Suprapubic skin (tissue), 4 donors: ENCODE measurements at places on chromosomes 7 and 10. TPM values are rescaled to one million over a fixed set of nuclear protein-coding genes. Genes with fewer than 3 reads are reported as not detected.

DNA sequence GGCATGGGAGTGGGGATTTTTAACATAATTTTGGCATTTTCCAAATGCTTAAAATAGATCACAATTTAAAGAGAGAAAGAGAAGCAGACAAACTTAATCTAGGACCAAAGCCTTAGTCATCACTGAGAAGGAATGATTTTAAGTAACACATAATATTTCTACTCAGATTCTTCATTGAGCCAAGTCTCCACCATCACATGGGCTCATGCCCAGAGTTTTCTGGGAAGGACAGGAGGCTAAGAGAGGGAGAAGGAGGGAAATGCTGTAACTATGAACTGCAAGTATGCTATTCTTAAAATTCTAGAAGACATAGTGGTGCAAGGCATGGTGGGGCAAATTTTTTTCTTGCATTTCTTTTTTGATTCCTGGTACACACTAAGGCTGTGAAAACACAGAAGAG lies 23.8 kb upstream of the UBE2D1 start:
- H3K4me3 ChIP-seq = no peak overlapping the region
- no peaks in the 10 kb centered on the region for H3K36me3 ChIP-seq
- DNase-seq = no peak
- H3K27ac ChIP-seq = no peak overlapping the region
- H3K27me3 ChIP-seq = peaks cover 2% of the 10 kb centered on the region
- H3K4me1 ChIP-seq = no peaks in the 10 kb centered on the region

STEAP1 gene
- 1.7 TPM for total RNA-seq

TACR2 gene
- 0.73 TPM for total RNA-seq

GALNT11 gene
- total RNA-seq = 43.4 TPM

- no peak overlapping the region for H3K27ac ChIP-seq
- no peaks in the 10 kb centered on the region for H3K4me1 ChIP-seq
- H3K27me3 ChIP-seq = no peaks in the 10 kb centered on the region
- no peak overlapping the region for H3K4me3 ChIP-seq
- DNase-seq = no peak
- H3K36me3 ChIP-seq = no peaks in the 10 kb centered on the region
Measured at GRCh38 chr7:144018065-144018464, 17.9 kb downstream of the OR6B1 start.

DNA sequence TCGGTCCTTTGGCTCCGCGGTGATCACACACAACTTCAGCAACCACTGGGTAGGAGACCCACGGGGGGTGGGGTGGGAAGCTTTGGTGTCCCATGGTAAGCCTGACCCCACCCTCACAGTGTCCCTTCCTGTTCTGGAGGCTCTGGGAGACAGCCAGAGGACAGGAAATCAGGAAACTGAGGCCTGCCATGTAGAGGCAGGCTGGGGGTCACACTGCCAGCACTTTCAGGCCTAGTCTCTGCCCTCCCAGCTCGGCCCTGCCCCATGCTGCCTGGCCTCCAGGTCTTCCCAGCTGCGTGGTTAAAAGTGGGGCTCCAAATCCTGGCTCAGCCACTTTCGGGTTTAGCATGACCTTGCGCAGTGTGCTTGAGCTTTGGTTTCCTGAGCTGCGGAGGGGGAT lies 10.9 kb downstream of the AQP1 start:
- H3K4me1 ChIP-seq = peaks cover 15% of the 10 kb centered on the region
- H3K36me3 ChIP-seq = peaks cover 10% of the 10 kb centered on the region
- no peaks in the 10 kb centered on the region for H3K27me3 ChIP-seq

NPFFR1 gene
- total RNA-seq = 0.08 TPM

GRCh38 chr7:13633857-13634256 lies 355.6 kb downstream of the ETV1 start:
- H3K27ac ChIP-seq = no peak overlapping the region
- H3K27me3 ChIP-seq = no peaks in the 10 kb centered on the region
- H3K4me1 ChIP-seq = no peaks in the 10 kb centered on the region
- DNase-seq = no peak
